Activated T-helper 1 cell treated with anti-CD3 and anti-CD28 coated beads, Interleukin-12 subunit alpha, Interleukin-12 subunit beta, Interleukin-2, Interleukin-4 antibody, amounts not matched to agents 30 ng/mL and 10 ng/mL and 1 ng/mL, durations not matched to agents 14 hours and 24 hours and 36 hours (primary cell): ENCODE measurements at places on chromosomes 4 and X. TPM values are rescaled to one million over a fixed set of nuclear protein-coding genes. Genes with fewer than 3 reads are reported as not detected.
A peak's percentile ranks its signal among the peaks of the same experiment; 100 is the strongest.

The ZNF630 gene
- total RNA-seq, result 0.24 and 0.29 TPM in 2 replicates

The ZNF275 gene
- 22.1 and 22.5 TPM in 2 replicates for total RNA-seq

The PRDM8 gene
- 8.4 and 11.9 TPM in 2 replicates for total RNA-seq

The MAGIX gene
- total RNA-seq, result 1.4 and 2.8 TPM in 2 replicates

The FAM193A gene
- total RNA-seq, result 30.4 and 32.2 TPM in 2 replicates

DNA sequence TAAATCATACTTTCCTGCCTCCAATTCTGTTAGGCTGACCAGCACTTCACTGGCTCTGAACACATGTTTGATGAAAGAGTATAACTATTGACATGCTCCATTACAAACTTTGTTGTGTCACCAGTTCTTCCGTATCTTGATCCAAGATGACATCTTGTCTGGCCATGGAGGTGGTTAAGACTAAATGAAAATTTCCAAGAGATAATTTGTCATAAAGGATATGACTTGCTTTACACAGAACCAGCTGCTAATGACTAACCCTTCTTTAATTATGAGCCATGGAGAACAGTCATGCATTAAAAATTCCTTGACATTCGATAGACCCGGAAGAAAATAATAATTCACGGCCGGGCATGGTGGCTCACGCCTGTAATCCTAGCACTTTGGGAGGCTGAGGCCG lies 17.7 kb upstream of the N4BP2 start:
- peaks cover 1% of the 10 kb centered on the region for H3K4me1 ChIP-seq
- no peak for DNase-seq
- H3K27ac ChIP-seq, result no peak overlapping the region
- no peaks in the 10 kb centered on the region for H3K27me3 ChIP-seq
- H3K36me3 ChIP-seq, result no peaks in the 10 kb centered on the region

- peaks cover 4% of the 10 kb centered on the region for H3K4me1 ChIP-seq
- peaks cover 54% of the 10 kb centered on the region for H3K27me3 ChIP-seq
- DNase-seq, result peak; percentile 21
- H3K4me3 ChIP-seq, result peak overlapping the region; percentile 75
- no peak overlapping the region for H3K27ac ChIP-seq
- no peaks in the 10 kb centered on the region for H3K36me3 ChIP-seq
Measured at GRCh38 chr4:185470501-185471195, 885 bp downstream of the CCDC110 start.

DNA sequence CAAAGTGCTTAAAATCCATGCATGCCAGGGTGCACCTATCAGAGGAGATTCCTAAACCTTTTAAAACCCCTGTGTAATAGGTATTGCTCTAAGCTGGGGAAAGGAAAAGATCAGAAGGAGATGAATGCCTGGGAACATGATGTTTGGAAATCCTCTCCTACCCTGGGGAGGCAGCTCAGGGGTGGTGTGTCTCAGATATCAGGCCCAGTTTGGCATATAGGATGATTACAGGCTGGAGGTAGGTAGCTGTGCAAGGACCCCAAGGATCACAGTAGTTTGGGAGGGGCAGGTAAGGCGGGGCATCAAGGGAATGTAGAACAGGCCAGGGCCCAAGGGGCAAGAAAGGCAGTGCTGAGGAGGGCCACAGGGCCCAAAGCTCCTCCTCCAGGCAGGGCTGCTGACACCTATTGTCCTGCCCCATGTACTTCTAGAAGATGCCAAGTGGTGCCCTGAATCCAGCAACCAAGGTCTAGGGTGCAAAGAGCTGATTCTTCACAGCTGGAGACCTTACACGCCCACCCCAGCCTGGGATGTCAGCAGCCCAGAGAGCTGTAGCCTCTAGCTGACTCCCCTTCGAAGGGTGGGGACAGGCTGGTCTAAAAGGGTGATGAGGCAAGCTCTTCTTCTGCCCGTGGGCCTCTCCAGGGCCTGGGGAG lies 17.6 kb downstream of the SASH3 start:
- no peaks in the 10 kb centered on the region for H3K27me3 ChIP-seq
- H3K4me3 ChIP-seq, result no peak overlapping the region
- no peak overlapping the region for H3K27ac ChIP-seq
- H3K36me3 ChIP-seq, result peaks cover 24% of the 10 kb centered on the region

- no peak overlapping the region for H3K4me3 ChIP-seq
- no peaks in the 10 kb centered on the region for H3K4me1 ChIP-seq
- no peaks in the 10 kb centered on the region for H3K27me3 ChIP-seq
- no peak overlapping the region for H3K27ac ChIP-seq
Measured at GRCh38 chrX:3231766-3232165, 114.7 kb downstream of the MXRA5 start.

DNA sequence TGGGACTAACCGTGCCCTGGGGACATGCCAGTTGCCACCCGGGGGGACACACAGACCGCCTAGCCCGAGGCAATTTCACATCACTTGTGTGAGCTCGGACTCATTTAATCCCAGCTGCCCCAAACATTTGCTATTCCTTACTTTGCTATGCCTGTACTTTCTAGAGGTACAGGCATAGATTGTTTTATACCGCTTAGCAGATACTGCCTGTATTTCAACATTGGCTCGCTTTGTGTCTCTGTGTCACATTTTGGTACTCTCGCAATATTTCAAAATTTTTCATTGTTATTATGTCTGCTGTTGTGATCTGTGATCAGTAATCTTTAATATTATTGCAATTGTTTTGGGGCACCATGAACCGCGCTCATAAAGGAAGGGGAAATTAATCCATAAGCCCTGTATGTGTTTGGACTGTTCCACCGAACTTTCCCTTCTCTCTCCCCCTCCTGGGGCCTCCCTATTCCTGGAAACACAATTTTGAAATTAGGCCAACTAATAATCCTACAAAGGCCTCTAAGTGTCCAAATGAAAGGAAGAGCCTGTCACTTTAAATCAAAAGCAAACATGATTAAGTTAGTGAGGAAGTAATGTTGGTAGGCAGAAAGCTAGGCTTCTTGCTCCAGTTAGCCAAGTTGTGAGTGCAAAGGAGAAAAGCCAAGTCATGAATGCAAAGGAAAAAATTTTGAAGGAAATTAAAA lies 568 bp upstream of the CASP6 start:
- no peak for DNase-seq
- H3K27me3 ChIP-seq, result no peaks in the 10 kb centered on the region
- peak overlapping the region; percentile 66 for H3K27ac ChIP-seq
- H3K4me3 ChIP-seq, result peak overlapping the region; percentile 85
- peaks cover 19% of the 10 kb centered on the region for H3K36me3 ChIP-seq

DNA sequence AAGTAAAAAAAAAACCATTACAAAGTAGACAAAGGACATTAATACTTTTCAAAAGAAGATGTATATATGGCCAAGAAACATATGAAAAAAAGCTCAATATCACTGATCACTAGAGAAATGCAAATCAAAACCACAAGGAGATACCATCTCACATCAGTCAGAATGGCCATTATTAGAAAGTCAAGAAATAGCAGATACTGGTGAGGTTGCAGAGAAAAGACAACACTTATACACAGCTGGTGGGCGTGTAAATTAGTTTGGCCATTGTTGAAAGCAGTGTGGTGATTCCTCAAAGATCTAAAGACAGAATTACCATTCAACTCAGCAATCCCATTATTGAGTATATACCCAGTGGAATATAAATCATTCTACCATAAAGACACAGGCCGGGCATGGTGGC lies 39.3 kb downstream of the TASL start:
- H3K27me3 ChIP-seq, result peaks cover 7% of the 10 kb centered on the region
- no peak for DNase-seq
- no peaks in the 10 kb centered on the region for H3K36me3 ChIP-seq
- H3K4me3 ChIP-seq, result no peak overlapping the region

GRCh38 chr4:177555007-177555574 lies 112.9 kb upstream of the AGA start:
- H3K36me3 ChIP-seq, result no peaks in the 10 kb centered on the region
- no peaks in the 10 kb centered on the region for H3K27me3 ChIP-seq
- H3K4me1 ChIP-seq, result no peaks in the 10 kb centered on the region
- no peak for DNase-seq
- no peak overlapping the region for H3K27ac ChIP-seq

DNA sequence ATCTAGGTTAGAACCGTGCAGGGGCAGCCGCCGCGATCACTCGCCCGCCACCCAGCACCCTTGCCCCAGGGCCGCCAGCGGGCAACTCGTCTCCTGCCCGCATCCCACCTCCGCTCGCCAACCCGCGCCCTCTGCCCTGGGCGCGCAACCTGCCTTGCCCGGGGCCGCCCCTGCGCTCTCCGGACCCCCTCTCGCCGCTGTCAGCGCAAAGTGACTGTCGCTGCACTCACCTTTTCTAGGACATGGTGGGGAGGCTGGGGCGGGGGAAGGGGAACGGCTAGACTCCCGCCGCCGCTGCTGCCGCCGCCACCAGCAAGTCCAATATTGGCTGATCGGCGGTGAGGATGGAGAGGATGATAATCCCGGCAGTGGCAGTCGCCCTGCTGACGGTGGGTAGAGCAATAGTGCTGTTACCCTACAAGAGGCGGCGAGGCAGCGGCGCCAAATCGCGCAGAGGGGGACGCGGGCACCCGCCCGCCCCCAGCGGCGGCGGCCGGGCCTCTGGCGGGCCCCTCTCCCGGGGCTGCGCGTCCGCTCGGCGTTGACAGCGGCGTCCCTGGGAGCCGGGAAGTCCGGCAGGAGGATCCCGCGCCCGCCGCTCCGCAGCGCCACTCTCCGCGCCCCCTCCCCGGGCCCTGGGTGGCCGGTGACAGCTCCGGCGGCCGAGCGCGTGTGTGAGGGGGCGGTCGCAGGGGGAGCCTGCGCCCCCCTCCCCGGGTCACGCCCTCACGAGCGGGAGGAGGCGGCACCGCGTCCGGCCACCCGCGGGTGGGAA lies 2.3 kb upstream of the NR3C2 start:
- peak; percentile 2 for DNase-seq
- H3K4me3 ChIP-seq, result peak overlapping the region; percentile 79
- H3K4me1 ChIP-seq, result peaks cover 23% of the 10 kb centered on the region
- H3K36me3 ChIP-seq, result no peaks in the 10 kb centered on the region
- peak overlapping the region; percentile 48 for H3K27ac ChIP-seq
